ENCODE measurements at places on chromosomes 1 and 21. TPM values are rescaled to one million over a fixed set of nuclear protein-coding genes. Genes with fewer than 3 reads are reported as not detected.

The XCL2 gene
- total RNA-seq: not detected

The RAP1GAP gene
- total RNA-seq: 0.71 TPM

The CD52 gene
- 5.7 TPM for total RNA-seq

The ELAPOR1 gene
- total RNA-seq: 0.41 TPM

The ACTL8 gene
- total RNA-seq: not detected

The OR2T2 gene
- not detected for total RNA-seq

The ATP6V1G3 gene
- not detected for total RNA-seq

DNA sequence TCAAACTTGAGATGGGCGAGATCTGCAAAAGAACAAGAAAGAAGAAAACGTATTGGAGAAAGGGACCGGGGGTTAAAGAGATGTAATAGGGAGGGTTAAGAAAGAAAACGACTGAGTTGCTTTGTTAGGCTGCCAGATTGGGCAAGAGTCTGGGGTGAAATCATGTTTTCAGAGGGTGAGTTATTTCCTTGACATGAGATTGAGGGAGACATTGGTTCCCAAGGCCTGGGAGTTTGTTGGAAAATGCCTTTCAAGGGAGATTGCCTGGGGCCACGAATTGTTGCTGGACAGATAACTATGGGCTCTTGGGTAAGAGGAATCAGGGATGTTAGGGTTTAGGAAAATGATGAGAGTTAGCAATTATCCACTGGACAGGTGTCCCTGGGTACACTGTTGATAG is 776 bp upstream of the CADM3 start:
- no peak for DNase-seq

- DNase-seq: no peak
Observed at GRCh38 chr1:201050515-201051277, 27.2 kb upstream of the KIF21B start.

GRCh38 chr1:240878631-240879030 is 266.7 kb upstream of the GREM2 start:
- DNase-seq: no peak

DNA sequence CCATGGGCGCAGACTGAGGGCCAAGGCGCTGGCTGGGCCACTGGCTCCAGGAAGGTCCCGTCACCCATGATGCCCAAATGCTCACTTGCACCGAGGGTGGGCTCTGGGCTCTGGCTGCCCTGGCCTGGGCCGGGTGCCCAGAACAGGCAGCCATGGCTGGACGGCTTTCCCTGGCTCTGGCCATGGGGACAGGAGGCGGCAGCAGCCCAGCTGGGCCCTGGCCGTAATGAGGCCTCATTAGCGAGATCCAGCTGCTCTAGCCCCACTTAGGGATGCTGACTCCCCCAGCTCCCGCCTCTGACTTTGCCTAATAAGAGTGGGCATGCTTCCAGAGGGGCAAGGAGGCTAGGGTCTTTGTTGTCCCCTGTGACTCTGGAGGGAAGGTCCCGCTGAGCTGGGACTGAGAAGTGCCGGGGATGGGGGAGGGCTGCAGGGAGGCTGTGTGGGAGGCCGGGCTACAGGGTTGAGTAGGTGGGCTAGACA is 11.8 kb downstream of the SLC6A9 start:
- DNase-seq: no peak

DNA sequence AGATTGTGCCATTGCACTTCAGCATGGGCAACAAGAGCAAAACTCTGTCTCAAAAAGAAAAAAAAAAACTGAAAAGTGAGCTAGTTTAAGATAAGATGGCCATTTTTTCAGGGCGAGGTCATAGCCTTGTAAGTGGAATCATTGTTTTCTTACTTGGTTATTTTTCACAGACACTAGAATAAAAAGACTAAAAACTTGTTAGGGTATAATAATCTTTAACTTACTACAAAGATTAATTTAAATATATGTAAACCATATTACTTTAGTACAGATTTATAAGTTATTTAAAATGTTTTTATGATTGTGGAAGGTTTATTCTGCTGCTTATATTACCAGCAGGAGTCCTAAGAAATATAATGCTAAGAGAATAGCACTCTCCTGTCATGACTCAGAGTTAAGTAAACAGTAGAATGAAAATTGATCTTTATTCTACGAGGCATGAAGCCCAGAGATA is 23.5 kb downstream of the ANGPTL1 start:
- DNase-seq: no peak

- DNase-seq: no peak
Observed at GRCh38 chr1:89364954-89365550, 1.2 kb downstream of the GBP6 start.

GRCh38 chr1:87240661-87241285 is 87.9 kb upstream of the LMO4 start:
- DNase-seq: no peak

GRCh38 chr1:201172999-201173610 is 17.5 kb upstream of the IGFN1 start:
- no peak for DNase-seq

- DNase-seq: no peak
Observed at GRCh38 chr1:184358256-184358655, 28.6 kb upstream of the C1orf21 start.

DNA sequence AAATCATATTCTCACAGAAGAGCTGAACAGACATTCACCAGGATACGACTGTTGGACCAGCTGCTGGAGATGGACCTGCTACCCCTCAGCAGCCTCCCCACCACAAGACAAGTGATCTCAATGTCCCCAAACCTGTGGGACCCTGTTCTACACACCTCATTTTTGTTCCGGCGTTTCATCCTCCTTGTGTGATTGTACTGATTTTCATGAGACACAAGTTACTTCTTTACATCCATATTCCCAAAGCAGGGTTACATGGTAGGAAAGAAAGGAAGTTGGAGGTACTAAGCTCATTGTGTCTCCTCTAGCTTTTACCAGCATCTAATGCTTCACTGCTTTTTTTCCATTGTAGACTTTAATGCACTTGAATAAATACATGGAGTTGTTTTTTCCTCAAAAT is 8.7 kb downstream of the ADAMTS1 start:
- no peak for DNase-seq

DNA sequence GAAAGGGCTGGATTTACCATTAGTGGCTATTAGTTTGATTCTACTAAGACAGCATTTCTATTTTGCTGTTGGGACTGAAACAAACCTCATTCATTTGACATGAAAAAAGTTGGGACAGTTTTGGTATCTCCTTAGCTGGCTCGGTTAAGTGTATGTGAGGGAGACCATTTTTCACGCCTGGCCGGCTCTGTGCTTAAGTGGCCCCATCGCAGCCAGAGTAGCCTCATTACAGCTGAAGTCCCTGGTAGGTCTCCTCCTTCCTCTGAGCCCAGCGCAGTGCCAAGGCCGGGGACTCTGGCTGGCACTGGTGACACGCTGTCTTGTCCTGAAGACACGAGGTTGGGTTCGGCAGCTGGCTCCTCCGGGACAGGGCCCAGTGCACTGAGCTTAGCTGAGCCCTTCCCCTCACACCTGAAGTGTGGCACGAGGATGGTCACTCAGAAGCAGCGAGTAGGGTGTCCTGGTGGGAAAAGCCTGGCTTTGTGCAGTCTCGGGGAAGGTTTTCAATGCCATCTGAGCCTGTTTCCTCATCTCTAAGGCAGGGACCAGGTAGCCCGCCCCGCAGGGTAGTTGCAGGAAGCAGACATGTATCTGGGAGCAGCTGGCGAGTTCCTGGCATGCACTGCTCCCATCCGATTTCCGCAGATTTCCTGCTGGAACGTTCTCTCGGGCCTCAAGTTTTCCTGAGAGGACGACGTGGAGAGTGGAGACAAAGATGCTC is 196.5 kb downstream of the DYRK1A start:
- DNase-seq: peak; percentile 71

DNA sequence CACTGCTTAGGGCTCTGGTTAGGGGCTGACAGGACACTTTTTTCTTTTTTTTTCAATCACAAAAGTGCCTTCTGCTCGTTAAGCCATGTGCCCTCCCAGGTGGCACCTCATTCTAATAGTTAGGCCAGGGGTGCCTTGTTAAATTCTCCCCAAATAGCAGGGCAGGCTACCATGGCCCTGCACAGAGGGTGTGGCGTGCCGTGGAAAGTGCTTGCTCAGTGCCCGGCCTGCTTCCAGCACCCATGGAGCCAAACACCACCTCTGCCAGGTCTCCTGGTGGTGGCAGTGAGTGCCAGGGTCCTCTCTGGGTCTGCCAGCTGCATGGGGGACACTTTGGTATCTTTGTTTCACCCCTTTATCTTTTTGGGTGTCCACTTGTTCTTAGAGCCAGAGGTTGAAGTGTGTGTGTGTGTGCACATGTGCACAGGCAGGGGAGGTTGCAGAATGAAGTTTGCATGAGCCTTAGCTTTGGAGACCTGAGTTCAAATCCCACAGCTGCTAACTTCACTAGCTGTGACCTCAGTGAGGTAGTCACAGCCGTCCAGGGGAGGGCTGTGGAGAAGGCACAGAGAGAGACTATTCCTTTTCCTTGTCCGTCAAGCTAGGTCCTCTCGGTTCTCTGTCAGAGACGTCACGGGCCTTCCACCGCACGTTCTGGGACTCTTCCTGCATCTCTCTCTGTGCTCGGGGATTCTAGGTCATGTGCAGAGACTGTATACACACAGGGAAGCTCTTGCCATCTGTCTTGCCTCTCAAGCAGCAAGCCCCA is 39.9 kb upstream of the CSF3R start:
- peak; percentile 15 for DNase-seq

DNA sequence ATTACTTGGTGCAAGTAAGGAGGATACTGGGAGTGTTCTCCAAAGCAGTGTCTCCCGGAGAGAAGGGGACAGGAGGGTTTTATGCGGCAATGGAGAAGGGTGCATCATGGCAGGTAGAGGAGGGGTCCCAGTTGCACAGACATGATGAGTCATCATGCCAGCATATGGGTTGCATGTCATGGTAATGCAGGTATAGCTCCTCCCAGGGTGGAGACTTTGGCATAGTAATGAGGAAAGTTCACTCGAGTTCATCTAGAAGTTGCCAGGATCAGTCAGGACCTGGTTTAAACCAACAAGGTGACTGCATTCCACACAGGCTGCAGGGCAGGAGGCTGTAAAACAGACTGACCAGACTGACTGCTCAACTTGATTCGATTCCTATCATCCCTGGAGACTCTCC is 355.7 kb upstream of the DUSP10 start:
- no peak for DNase-seq

DNA sequence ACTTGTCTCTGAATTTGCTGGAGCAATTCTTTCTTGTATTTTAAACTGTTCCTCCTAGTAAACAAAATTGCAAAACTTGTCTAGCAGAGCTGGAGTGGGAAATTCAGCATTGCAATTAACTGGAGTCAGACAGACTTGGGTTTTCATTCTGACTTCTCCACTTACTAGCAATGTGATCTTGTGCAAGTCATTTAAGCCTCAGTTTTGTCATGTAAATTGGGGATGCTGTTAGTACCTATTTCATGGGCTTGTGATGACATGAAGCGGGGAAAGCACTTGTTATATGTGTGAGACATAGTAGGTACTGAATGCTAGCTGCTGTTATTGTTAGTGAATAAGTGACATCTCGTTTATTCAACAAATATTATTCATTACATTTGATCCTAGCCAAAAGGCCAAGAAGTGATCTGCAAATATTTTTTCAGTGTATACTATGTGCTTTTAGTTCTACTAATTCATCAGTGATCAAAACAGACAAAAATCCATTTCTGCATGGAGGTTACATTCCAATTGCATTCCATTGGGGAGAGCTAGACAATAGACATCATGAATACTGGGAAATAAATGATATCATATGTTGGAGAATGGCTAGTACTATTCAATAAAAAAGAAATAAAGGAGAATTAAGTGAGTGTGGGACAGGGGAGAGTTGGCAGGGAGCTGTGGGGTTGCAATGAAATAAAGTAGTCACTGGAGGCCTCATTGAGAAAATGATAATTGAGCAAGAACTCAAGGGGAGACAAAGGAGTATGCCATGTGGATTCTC is 47.1 kb downstream of the CACHD1 start:
- no peak for DNase-seq

- no peak for DNase-seq
Observed at GRCh38 chr1:156258859-156259258, 11.0 kb upstream of the PAQR6 start.

DNA sequence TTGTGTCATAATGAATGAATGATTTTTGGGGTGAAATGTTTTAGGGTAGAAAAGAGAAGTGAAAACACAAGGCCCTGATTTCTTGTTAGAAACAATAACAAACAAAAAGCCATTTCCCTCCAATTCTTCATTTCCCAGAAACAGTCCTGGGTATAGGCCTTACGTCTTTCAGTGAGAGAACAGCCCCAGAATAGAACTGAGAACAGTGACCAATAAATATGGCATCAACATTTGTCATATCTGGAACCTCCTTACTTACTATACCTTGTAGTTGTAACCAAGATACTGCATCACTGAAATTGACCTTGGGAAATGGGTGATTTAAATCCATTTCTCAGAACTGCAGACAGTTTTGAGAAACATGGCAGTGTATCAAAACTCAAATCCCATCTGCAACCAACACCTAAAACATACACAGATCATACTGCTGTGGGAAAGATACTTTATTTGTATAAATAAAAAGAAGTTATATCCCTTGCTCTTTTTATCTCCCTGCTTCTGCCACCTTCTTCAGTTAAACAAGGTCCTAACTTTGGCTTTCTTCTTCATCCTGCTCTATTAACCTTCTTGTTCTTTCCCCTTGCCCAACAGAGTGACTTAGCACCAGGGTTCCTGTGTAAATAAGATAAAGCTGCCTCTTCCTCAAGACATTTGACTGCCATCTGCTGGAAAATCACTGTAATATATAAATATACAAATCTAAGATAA is 19.5 kb downstream of the XKR8 start:
- no peak for DNase-seq

GRCh38 chr1:35319988-35320713 is 51.6 kb downstream of the ZMYM4 start:
- DNase-seq: no peak

DNA sequence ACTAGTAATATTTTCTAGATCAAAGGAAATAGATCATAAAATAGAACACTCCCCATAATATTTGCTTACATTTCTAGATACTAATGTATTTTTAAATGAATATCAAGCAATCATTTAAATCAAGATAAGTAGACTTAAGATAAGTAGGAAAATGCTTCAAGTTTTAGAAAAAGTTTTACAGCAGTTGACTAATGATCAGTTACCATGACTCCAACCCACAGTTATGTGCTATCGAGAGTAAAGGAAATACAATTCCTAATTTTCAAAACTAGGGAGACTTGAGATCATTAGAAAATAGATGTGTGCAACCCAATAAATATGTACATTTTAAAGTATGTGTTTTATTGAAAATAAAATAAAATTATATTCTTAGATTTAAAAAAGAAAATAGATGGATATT is 95.0 kb downstream of the DENND1B start:
- DNase-seq: no peak
